ENCODE measurements at places on chromosomes 2 and 18. TPM values are rescaled to one million over a fixed set of nuclear protein-coding genes. Genes with fewer than 3 reads are reported as not detected.

The CFAP65 gene
- not detected for total RNA-seq

The ZNF396 gene
- 1.3 TPM for total RNA-seq

The UGT1A4 gene
- total RNA-seq = not detected

The LRRTM1 gene
- 0.68 TPM for total RNA-seq

The ABCG5 gene
- not detected for total RNA-seq

The FZD7 gene
- 23.9 TPM for total RNA-seq

The POTEJ gene
- total RNA-seq = 0.25 TPM

The ACMSD gene
- total RNA-seq = not detected

The SLC35G4 gene
- not detected for total RNA-seq

The ASPRV1 gene
- 1.2 TPM for total RNA-seq
